ENCODE measurements at places on chromosomes 16 and 17.

GRCh38 chr17:38498353-38498752 lies 70.1 kb downstream of the ARHGAP23 start:
- DNase-seq = no peak

DNA sequence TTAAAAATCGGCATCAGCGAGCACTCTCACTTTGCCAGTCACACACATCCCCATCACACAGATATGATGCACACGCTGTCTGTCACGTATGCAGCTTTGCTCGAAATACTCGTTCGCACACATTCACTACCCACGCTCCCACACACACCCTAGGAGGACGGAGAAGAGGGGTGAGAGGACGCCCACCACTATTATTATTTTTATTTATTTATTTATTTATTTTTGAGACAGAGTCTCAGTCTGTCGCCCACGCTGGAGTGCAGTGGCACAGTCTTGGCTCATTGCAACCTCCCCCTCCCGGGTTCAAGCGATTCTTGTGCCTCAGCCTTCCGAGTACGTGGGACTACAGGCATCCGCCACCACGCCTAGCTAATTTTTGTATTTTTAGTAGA lies 30.4 kb downstream of the HASPIN start:
- no peak for DNase-seq

GRCh38 chr16:74700438-74701225 lies at the start of gene MLKL:
TSS of gene MLKL (minus strand) at chr16:74700862. CDS start at chr16:74695757, 5,105 bp downstream.
- no peak for DNase-seq

- no peak for DNase-seq
Measured at GRCh38 chr16:79265701-79266100, 334.8 kb downstream of the MAF start.

DNA sequence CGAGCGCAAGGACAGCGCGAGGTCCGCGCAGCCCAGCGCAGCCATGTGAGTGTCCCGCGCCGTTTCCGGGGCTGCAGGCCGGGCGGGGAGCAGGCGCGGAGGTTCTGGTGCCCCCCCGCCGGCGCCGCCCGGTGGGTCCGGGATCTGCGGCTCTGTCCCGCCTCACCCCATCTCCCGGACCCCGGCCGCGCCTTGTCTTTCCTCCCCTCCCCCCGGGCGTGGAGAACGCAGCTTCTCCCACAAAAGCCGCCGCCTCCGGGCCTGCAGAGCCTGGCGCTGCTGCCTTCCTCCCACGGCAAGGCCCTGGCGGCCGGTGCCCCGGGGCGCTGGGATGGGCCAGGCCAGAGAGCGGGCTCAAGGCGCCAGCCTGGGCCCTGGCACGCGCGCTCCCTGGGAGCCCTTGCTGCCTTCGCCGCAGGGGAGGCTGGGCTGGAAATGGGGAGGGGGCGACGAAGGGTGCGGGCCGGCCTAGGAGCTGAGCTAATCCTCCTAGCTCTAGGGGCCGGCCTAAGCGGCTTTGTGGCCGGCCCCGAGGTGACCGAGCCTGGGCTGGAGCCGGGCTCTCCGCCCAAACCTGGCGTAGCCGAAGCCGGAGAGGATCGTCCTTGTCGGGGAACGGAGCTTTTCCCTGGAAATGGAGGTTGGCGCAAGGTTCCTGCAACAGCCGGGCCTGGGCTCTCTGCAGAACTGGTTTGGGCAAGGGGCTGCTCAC lies 397 bp downstream of the RIPOR1 start:
- no peak for DNase-seq

GRCh38 chr16:58393138-58393504 lies 850 bp downstream of the GINS3 start:
- no peak for DNase-seq

GRCh38 chr17:61251939-61252865 lies 147.4 kb upstream of the TBX2 start:
- DNase-seq = no peak

DNA sequence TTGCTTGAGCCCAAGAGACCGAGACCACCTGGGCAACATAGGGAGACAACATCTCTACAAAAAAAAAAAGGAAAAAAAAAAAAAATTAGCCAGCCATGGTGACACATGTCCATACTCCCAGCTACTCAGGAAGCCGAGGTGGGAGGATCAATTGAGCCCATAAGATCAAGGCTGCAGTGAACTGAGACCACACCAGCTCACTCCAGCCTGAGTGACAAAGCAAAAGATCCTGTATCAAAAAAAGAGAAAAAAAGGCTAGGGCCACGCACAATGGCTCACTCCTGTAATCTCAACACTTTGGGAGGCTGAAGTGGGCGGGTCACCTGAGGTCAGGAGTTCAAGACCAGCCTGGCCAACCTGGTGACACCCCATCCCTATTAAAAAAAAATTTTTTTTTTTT lies 13.8 kb downstream of the SUMO2 start:
- no peak for DNase-seq

DNA sequence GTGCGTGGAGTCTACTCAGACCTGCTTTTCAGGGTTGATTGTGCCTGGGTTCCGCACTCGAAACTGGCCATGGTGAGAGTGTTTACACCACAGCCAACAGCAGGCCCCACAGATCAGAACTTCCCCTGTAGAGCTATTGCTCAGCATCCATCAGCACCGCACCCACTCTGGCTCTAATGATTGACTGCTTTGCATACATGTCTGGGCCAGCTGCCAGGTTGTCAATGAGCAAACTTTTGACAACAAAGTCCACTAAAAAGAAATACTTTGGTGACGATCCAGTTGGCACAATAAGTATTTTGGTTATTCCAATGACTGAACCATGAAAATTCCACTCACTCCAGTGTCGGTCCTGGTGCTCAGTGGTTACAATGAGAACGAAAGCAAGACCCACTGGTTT lies 190.7 kb downstream of the FOXL1 start:
- no peak for DNase-seq

DNA sequence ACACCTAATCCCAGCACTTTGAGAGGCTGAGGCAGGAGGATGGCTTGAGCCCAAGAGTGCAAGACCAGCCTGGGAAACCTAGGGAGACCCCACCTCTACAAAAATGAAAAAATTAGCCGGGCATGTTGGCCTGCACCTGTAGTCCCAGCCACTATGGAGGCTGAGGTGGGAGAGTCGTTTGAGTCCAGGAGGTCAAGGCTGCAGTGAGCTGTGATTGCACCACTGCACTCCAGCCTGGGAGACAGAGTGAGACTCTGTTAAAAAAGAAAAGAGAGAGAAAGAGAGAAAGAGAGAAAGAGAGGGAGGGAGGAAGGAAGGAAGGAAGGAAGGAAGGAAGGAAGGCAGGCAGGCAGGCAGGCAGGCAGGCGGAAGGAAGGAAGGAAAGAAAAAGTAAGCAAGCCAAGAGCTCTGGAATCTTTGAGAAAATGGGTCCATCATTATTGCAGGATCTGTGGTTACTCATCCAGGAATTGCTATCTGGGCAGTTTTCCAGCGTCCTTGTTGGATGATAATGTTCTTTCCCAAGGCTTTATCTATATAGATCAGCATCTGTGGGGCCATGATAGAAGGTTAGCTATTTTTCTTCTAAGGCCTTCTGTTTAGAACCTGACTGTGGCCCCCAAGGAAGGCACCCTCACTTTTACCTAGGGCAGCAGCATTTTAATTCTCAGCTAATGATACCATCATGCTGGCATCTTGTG lies 533.2 kb upstream of the CDH5 start:
- DNase-seq = no peak

DNA sequence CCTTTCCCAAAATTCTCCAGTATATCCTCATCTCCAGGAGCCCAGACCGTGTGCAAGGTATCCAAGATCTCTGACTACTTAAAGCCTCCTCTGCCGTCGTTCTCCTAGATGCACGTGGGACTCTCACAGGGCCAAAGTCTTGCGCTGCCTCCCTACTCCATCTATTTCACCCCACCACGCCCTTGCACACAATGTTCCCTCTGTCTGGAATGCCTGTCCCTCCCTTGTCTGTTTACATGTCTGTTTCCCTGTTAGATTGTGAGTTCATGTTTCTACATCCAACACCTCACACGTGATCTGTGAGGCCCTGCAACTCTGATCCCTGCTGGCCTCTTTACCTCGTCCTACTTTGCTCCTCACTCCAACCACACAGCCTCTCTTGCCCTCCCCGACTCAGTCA lies 4.9 kb upstream of the FZD2 start:
- no peak for DNase-seq

DNA sequence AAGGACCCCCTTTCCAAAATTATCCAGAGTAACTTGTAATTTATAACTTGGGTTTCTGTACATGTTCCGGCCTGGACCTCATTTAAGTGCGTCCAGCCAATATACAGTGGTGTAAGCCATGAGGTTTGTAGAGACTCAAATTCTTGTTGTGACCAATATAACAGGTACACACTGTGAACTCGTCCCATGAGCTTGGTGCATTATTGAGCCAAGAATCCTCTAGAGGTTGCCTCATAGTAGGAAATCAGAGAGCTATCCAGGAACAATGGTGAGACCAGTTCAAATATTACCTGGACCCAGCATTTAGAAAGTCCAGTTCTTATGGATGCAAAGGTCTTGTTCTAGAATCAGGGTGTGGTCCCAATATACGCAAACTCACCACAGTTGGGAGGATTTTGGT lies 138.2 kb downstream of the NPIPB5 start:
- DNase-seq = no peak

DNA sequence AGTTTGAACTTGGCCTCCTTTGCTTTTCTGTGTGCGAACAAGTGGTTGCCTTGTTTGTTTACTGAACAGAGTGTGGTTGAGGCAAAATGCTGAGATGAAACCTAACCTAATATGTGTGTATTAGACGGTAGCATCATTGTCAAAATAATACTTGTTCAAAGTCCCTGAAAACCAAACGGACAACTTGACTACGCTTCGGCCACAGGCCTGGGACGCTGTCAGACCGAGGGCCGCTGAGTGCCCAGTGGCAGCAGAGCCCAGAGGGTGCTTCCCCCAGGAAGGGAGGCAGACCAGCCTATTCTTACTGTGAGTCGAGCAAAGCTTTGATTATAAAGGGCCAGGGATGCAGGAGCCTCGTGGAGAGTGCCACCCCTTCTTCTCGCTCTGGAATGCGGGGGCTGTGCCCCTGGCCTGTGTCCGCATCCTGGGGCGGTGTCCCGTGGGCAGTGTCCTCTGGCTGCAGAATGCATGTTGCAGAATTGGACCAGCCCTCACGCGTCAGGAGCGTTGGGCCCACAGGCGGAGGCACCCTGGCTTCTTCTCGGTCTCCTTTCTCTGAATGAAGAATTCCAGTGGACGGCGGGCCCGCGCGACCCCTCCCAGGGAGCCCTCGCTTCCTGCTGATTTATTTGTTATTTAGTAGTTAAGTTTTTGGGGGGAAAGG lies 5.2 kb downstream of the ACSF3 start:
- no peak for DNase-seq

GRCh38 chr17:74671031-74671771 lies 41.5 kb downstream of the CD300LF start:
- DNase-seq = no peak

DNA sequence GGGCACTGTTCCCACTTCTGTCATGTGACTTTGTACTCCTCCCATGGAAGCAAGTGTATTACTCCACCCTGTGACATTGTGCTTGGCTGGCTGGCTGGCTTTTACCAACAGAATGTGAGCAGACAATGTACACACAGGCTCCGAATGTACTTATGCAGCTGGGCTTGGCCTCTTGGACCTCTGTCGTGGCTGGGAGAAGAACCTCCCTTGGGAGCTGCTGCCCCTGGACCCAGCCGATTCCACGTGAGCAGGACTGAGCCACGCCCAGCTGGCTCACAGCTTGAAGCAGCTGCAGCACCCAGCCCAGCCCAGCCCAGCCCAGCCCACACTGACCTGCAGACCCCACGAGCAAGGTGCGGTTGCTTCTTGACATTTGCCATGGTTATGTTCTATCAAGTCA lies 177.5 kb downstream of the RBFOX3 start:
- no peak for DNase-seq

DNA sequence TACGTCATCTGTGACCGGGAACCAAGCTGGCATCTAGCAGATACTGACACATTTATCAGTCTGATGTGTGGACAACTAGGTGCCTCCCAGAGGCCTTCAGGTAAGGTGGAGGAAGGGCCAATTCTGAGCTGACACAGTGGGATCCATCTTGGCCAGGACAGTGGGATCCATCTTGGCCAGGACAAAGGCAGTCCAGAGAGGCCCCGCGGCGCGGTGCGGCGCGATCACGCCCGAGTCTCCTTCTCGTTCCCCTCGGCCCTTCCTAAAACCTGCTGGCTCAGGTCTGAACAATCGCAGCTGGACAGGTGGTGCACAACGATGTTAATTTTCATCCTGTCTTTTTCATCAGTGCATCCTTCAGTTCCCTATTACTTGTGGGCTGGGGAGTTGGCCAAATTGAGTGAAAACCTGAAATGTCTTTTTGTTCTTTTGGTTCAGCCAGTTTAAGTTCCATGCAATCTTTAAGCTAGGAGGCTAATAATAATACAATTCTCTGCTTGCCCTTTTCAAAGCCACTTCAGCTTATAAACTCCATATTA lies 486 bp upstream of the WSB1 start:
- no peak for DNase-seq

DNA sequence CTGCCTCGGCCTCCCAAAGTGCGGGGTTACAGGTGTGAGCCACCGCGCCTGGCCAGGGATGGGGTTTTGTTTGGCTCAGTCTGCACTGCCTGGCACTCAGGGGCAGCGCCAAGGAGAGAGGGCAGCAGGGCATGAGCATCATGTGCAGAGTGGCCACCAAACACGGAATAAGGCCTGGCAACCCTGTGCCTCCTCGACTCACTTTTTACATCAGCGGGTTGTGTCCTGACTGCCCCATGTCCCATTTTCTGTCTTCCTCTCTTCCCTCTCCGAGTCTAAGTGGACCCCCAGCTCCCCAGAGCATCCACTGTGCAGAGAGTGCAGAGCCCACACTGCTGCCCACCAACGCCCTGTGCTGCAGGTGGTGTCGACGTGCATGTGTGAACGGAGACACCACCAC lies 18.2 kb upstream of the TRAP1 start:
- DNase-seq = no peak

DNA sequence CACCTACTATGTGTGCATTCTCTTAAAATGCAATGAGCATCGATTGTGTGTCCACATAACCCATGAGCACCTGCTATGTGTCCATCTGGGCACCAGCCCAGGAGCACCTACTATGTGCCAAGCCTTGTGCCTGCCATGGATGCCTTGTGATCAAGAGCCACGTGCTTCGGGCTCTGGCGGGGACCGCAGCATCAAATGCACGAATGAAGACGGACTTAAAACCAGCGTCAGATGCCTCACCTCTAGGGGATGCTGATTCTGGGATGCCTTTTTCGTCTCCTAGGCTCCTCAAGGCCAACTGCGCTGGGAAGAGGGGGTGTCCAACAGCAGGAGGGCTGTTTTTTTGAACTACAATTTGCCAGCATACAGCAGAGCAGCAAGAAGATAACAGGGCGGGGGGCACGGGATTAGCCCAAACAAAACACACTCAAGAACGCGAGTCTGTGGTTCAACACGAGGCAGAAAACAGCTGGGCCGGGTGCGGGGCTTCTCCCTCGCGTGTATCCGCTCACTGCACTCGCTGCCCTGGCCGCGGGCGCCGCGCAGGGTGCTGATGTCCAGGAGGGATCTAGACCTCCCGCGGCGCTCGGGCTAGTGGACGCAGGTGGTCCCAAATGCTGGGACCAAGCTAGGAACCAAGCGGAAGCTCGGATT lies 1.2 kb upstream of the GLIS2 start:
- DNase-seq = no peak

All from NCI-H187 (cell line).